D341Med (cell line): ENCODE measurements at places on chromosomes 2 and 18.

DNA sequence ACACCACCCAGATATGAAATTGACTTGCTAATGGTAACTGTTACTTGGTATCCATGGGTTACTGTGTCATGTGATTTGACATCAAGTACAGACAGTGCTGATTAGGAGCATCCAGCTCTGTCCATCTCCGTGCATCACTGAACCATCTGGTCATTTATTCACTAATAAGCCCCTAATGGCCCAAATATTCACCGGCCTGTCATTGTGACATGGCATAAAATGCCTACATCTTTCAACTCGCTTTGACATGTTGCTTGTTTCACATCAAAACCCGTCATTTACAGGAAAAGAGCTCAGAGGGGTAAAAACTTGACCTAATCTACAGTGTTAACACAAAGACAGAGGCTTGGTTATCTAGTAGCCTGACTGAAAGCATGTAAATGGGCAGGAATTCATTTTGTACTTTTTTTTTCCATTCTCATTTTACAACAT lies 308.9 kb upstream of the ATP5MC3 start:
- no peak for DNase-seq

DNA sequence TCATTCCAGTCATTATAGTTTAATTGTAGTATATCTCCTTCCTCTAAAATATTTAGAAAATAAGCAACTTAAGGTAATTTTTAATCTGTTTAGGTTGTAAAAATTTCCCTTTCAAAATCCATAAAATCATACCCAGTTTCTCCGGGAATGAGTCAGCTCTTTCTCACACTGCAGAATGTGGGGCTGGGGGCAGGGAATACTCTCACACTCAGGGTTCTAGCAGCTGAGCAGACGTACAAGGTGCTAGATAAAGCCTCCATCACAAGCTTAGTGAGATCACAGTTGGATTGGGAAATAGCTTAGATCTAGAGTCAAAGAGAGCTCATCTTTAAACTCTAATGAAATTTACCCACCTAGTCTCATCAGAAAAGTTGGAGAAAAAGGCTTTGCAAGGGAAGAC lies 79.9 kb upstream of the FAM237A start:
- no peak for DNase-seq

GRCh38 chr2:238523158-238524110 lies 96.7 kb downstream of the ASB1 start:
- DNase-seq = no peak

- no peak for DNase-seq
Observed at GRCh38 chr2:197973772-197974171, 169.4 kb downstream of the PLCL1 start.

DNA sequence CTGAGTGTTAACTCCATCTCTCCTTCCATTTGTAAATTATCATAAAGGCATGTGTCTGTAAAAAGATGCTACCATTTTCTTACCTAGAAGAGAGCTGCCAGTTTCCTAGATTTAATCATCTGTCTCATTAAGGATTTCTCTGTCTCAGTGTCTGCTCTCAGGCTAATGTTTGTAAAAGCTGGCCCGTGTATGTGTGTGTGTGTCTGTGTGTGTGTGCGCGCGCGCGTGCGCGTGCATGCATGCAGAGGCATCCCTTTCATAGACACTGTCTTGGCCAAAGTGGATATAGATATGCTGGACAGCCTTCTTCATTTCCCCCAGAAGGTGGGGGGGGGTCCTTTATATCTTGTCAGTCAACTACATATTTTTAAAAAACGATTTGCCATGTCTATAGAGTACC lies 18.9 kb downstream of the MGAT5 start:
- no peak for DNase-seq

- peak; percentile 88 for DNase-seq
Observed at GRCh38 chr18:3451183-3451988, 1.4 kb downstream of the TGIF1 start.

GRCh38 chr18:23825978-23826405 lies 136.7 kb downstream of the LAMA3 start:
- no peak for DNase-seq

DNA sequence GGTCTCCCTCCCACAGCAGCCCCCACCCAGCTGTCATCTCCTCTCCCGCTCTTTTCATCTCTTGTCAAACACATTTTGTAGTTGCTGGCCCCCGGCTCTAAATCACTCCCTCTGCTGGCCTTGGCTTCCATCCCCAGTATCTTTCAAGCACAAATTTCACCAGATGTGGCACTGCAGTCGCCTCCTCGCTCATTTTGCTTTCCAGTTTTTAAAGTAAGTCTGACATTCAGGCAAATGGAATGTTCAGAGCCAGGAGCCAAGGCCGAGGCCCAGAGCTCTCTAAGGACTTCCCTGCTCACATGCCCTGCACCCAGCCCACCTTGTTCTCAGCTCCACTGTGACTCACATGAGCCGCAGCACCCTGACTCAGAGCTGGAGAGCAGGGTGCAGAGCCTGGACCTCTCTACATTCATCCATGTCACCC lies 158.4 kb downstream of the GALNT14 start:
- no peak for DNase-seq

GRCh38 chr2:233745073-233745755 lies 14.9 kb upstream of the UGT1A1 start:
- no peak for DNase-seq

GRCh38 chr2:26696351-26696816 lies 3.9 kb downstream of the KCNK3 start:
- no peak for DNase-seq

DNA sequence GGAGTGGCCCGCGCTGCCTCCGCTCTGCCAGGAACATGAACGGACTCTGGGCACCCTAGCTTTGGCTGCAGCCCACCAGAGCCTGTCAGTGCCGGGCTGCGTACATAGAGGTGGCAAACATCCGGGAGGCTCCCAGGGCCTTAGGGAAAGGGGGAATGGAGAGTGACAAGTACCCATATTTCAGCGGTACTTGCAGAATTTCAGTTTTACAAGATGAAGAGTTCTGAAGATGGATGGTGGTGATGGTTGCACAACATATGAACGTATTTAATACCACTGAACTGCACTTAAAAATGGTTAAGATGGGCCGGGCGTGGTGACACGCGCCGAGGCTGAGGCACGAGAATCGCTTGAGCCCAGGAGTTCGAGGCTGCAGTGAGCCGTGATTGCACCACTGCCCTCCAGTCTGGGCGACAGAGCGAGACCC lies 873 bp downstream of the MTHFD2 start:
- no peak for DNase-seq

- no peak for DNase-seq
Observed at GRCh38 chr18:77106331-77106730, 26.3 kb downstream of the MBP start.

- DNase-seq = no peak
Observed at GRCh38 chr2:59744436-59744835, 809.0 kb downstream of the BCL11A start.

DNA sequence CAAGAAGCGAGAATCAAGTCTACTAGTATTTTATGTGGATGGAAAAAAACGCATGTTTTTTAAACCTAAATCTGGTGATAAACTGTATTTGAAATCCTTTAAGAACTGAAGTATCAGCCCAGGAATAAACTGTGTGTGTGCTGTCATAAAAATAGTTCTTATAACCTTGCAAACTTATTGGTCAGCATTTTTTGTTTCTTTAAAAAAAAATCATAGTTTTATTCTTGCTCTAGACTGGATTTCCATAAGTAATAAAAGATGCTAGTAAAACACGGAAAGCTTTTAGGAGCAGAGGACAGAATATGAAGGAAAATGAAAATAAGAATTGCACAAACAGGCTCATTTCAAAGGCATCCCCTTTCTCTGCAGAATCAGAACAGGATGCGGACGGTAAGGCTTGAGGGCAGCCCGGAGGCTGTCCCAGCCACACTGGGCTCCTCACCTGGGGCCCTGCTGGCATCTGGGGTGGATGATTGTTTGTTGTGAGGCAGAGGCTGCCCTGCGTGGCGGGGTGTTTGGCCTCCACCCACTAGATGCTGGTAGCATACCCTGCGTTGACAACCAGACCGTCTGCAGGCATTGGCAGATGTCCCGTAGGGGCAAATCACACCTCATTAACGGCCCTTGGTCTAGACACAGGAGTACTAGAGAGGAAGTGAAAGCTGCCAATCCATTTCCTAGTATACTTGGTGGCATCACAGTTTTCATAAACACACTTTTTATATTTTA lies 52.5 kb downstream of the MBP start:
- DNase-seq = no peak

GRCh38 chr2:217166241-217166850 lies 306.5 kb upstream of the TNP1 start:
- DNase-seq = no peak

DNA sequence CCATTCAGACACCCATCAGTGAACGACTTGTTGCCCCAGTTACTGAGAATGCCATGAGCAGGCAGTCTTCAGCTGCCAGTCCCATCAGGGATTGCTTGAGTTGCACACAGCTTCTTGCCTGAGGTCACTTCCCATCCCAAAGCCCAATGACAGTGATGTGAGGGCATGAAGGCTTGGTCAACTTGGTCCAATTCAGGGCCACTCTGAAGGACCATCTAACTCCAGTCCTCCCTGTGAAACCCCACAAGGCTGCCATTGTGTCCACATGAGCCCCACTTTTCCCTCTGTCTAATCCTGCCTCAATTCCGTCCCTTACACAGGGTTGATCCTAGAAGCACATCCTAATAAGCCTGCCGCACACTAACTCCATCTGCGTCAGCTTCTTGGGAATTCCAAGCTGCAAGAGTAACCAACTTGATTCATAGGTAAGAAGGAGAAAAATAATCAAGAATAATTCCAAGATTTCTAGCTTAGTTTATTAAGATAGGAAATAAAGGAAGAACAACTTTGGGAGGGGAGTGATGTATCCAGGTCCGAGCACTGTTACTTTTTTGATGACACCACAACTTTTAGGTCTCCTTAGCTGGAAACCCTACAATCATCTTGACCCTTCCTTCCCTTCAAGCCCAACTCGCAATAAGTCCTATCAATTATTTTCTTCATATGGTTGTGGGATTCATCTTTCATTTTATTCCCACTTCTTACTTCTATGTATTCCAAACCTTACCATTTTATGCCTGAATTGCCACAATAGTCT lies 110.9 kb downstream of the LRRC30 start:
- no peak for DNase-seq

GRCh38 chr2:119741868-119742267 lies 17.9 kb upstream of the PTPN4 start:
- no peak for DNase-seq

DNA sequence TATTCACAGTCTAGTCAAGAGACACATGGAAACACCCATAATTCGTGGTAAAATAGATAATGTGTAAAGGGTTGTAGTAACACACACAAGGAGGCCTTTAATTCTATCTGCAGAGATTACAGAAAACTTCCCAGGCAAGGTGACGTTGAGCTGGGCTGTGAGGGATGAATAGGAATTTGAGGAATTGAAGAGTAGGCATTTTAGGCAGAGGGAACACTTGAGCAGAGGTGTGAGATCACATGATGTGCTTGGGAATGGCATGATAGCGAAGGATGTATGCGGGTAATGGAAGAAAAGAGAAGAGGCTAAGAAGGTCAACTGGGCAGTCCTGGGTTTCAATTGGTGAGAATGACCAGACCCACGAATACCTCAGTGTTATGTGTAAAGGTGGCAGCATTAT lies 20.2 kb downstream of the DRC1 start:
- no peak for DNase-seq

DNA sequence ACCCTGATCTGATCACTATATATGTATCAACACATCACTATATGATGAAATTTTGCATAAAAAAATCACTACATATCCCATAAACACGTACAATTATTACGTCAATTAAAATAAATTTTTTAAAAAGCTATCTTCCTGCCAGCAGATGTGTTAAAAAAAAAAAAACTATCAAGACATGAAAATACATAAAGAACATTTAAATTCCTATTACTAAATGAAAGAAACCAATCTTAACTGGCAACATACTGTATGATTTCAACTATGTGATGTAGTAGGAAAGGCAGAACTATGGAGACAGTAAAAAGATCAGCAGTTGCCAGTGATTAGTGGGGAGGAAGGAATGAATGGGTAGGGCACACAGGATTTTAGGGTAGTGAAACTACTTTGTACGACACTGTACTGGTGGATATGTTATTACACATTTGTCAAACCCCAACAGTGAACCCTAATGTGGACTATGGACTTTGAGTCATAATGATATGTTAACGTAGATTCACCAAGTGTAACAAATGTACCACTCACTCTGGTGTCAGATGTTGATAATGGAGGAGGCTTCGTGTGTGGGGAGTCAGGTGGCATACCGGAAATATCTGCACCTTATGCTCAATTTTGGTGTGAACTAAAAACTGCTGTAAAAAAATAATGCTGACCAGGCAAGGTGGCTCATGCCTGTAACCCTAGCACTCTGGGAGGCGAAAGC lies 27.4 kb downstream of the USP34 start:
- DNase-seq = no peak

GRCh38 chr2:3289971-3290370 lies 87.6 kb downstream of the EIPR1 start:
- no peak for DNase-seq

GRCh38 chr2:162676515-162676914 lies 162.1 kb downstream of the KCNH7 start:
- DNase-seq = no peak

GRCh38 chr2:109126501-109126860 lies 2.5 kb upstream of the SH3RF3 start:
- no peak for DNase-seq

DNA sequence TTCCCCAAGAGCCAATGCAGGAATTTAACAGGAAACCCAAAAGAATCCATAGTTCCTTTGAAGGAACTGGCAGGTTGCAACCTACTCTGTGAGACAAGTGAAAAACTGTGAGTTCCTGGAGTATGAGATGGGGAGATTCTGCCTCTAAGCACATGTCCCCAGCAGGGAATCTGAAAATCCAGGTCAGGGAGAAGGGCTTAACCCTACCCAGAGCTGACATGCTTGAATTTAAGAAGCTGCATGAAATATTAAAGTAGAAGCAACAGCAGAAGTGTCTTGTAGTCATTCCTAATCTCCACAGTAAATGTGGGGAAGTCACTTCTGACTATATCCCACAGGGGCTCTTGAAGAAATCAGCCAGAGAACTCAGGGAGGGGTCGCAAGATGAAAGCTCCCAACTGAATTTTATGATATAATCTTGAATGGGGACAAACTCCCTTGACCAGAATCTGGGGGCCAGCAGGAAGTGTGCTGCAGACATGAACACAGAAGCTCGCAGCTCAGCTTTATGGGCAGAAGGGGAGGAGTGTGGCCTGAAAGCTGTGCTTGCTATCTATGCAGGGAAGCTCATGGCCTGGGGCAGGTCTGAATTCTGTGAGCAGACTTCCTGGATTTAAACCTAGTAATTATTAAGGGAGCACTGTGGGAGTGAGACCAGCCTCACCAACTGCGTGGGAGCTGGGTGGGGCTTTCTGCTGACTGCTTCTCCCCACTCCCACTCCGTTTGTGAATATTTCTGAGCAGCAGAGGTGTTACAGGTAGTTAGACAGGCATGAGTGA lies 184.1 kb upstream of the KYNU start:
- no peak for DNase-seq

- no peak for DNase-seq
Observed at GRCh38 chr2:196286821-196287220, 115.4 kb upstream of the STK17B start.
